Activated CD4-positive, alpha-beta T cell treated with anti-CD3 and anti-CD28 coated beads, Interleukin-2, amount 10 ng/mL, durations not matched to agents 7 days and 5 days (primary cell): ENCODE measurements at places on chromosomes 4 and X. TPM values are rescaled to one million over a fixed set of nuclear protein-coding genes. Genes with fewer than 3 reads are reported as not detected.

DNA sequence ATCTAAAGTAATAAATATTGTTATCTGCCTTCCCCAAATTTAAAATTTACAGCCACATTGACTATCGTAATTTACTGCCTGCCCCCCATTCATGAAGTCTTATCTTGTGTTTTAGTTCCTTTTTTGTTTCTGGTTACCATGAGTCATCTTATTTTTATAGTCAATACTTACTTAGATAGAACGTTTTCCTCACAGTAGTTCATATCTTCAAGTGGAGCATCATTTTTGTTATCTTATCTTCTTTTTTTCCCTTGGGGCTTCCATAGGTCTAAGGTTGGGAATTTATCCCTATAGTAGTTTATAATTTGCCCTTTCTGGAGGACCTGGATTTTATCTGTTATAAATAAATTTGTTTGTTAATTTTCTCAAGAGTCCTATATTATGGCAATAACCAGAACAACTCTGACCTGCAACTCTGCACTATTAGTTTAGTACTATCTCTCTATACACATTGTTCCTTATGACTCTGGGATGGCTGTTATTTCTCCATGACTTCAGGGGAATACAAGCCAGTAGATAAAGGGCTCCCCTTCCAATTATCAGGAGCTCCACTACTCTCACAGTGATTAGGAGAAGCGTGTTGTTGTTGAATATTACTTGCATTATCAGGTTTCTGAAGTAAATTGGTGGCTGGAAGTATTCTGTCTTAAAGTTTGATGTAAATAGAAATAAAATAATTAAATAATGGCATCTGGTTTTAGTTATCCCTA is 330.6 kb downstream of the GALNTL6 start:
- H3K4me3 ChIP-seq, result no peak overlapping the region
- H3K27ac ChIP-seq, result no peak overlapping the region
- H3K36me3 ChIP-seq, result no peaks in the 10 kb centered on the region
- no peaks in the 10 kb centered on the region for H3K4me1 ChIP-seq
- H3K27me3 ChIP-seq, result no peaks in the 10 kb centered on the region

GRCh38 chr4:75976177-75976576 is 14.6 kb downstream of the SDAD1 start:
- H3K4me3 ChIP-seq, result no peak overlapping the region
- no peak for DNase-seq
- H3K27me3 ChIP-seq, result no peaks in the 10 kb centered on the region
- H3K4me1 ChIP-seq, result no peaks in the 10 kb centered on the region

DNA sequence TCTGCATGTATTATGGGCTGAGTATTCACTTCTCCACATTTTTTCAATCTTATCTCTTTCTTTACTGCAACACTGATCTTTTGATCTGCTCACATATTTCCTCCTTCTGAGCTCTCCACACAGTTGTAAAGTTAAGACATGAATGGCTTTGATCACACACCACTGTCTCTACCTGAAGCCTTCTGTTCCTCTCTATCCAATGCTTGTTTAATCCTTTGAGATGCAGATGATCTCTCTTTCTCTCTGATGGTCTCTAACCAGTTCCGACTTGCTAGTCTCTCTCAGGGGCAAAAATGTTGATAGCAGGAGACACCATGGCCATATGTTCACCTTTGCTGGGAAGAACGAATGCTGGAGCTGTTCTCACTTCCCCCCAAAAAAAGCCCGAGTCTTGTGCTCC is 162.4 kb downstream of the UNC5C start:
- H3K4me1 ChIP-seq, result no peaks in the 10 kb centered on the region
- DNase-seq, result no peak
- no peaks in the 10 kb centered on the region for H3K36me3 ChIP-seq
- no peak overlapping the region for H3K4me3 ChIP-seq

GRCh38 chr4:154559494-154560418 is 3.1 kb upstream of the FGB start:
- no peak overlapping the region for H3K27ac ChIP-seq
- H3K36me3 ChIP-seq, result no peaks in the 10 kb centered on the region
- peak; percentile 7 for DNase-seq
- H3K4me1 ChIP-seq, result peaks cover 4% of the 10 kb centered on the region
- H3K27me3 ChIP-seq, result peaks cover 9% of the 10 kb centered on the region

- peaks cover 51% of the 10 kb centered on the region for H3K36me3 ChIP-seq
- H3K27ac ChIP-seq, result peak overlapping the region; percentile 96
- H3K4me3 ChIP-seq, result peak overlapping the region; percentile 63
- peak; percentile 66 for DNase-seq
- no peaks in the 10 kb centered on the region for H3K27me3 ChIP-seq
- peaks cover 28% of the 10 kb centered on the region for H3K4me1 ChIP-seq
Observed at GRCh38 chr4:878796-879728, 53.1 kb downstream of the GAK start.

GRCh38 chr4:38615847-38616246 is 48.2 kb upstream of the KLF3 start:
- no peak overlapping the region for H3K4me3 ChIP-seq
- peaks cover 2% of the 10 kb centered on the region for H3K36me3 ChIP-seq
- H3K27ac ChIP-seq, result no peak overlapping the region
- peaks cover 31% of the 10 kb centered on the region for H3K4me1 ChIP-seq

DNA sequence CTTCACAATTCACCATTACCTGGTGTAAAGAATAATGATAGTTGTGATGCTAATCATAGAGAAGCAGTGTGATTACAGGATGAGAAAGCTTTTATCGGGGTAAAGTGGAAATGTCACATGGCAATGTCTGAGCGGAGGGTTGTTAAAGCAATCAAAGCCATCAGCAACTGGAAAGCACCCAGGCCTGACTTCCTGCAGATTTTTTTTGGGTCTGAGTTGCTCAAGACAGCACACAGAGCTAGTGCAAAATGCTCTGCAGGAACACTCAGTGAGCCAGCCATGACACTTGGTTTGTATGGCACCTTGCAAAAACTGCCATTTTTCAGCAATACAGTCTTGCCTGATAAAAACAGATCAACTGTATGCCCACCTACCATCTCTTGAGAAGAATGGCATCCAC is 152.9 kb downstream of the COL4A6 start:
- no peak overlapping the region for H3K4me3 ChIP-seq
- no peaks in the 10 kb centered on the region for H3K27me3 ChIP-seq
- no peaks in the 10 kb centered on the region for H3K4me1 ChIP-seq
- H3K27ac ChIP-seq, result no peak overlapping the region

DNA sequence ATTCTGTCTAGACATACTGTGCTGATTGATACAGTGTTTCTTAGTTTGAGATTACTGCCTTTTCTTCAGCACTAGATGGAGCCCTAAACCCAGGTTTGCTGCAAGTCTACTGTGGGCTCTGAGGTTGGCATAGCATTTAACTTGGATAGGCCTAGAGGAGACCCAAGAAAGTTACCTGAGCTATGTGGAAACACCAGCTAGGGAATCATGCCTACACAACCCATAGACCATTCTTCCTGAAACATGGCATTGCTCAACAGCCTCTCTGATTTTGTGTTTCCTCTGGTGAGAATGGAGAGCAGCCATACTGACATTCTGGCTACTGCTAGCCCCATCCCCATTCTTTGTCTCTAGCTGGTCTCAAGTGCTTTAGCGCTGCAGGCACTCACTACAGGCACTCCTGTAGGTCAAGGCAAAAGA is 287.7 kb upstream of the PCDH18 start:
- H3K4me3 ChIP-seq, result no peak overlapping the region
- H3K27me3 ChIP-seq, result no peaks in the 10 kb centered on the region
- no peak for DNase-seq
- H3K36me3 ChIP-seq, result no peaks in the 10 kb centered on the region

DNA sequence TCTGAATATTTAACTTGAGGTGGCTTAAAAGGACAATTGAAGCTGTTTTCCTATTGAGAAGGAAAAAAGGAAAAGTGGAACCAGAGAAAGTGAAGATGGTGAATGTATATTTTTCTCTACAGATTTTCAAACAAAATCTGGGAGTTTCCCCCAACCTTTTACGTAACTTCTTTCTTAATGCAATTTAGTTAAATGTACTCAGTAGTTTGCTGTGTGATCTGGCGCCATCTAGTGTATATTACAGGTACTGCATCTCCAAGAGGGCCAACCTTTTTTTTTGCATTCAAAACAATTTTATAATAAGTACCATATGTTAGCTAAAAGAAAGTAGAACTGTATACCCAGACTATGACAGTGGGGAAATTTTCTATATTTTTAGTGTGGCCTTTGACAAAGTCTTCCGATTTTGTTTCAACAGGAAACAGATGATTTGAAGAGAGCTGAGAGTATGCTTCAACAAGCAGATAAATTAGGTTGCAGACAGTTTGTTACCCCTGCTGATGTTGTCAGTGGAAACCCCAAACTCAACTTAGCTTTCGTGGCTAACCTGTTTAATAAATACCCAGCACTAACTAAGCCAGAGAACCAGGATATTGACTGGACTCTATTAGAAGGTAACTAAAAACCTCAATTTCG is 82.0 kb downstream of the PLS3 start:
- peak; percentile 26 for DNase-seq
- H3K4me1 ChIP-seq, result no peaks in the 10 kb centered on the region
- no peaks in the 10 kb centered on the region for H3K36me3 ChIP-seq

MAGEE2 gene
- not detected for total RNA-seq

MAGEA1 gene
- not detected for total RNA-seq
